ENCODE measurements at places on chromosomes 12 and 14.

- DNase-seq: no peak
These were observed 272.8 kb upstream of the DAAM1 start for GRCh38 chr14:58915646-58916045.

GRCh38 chr12:52984136-52984535 is 22.1 kb upstream of the EIF4B start:
- no peak for DNase-seq

DNA sequence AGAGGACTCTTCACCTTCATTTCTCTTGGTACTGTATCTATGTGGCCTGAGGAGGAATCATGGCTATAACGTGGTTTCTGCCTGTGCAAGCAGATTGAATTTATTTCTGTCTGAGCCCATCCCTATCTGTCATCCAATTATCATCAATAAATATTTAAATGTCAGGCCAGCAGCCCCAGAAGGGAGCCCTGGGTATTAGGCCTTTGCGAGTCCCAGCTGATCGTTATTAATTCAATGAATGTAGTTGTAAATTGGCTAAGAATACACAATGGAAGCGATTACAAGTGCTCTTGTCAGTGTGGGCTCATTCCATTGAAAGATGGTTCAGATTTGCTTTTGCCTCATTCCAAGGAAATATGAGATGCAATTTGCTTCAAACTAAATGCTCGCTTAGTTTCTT is 142.0 kb downstream of the KTN1 start:
- DNase-seq: no peak

GRCh38 chr12:116406529-116406928 is 129.0 kb upstream of the MED13L start:
- DNase-seq: no peak

- DNase-seq: no peak
These were observed 5.2 kb upstream of the SLC6A13 start for GRCh38 chr12:267581-268482.
